Effector memory CD4-positive, alpha-beta T cell (primary cell): ENCODE measurements at places on chromosomes 11 and 22.

DNA sequence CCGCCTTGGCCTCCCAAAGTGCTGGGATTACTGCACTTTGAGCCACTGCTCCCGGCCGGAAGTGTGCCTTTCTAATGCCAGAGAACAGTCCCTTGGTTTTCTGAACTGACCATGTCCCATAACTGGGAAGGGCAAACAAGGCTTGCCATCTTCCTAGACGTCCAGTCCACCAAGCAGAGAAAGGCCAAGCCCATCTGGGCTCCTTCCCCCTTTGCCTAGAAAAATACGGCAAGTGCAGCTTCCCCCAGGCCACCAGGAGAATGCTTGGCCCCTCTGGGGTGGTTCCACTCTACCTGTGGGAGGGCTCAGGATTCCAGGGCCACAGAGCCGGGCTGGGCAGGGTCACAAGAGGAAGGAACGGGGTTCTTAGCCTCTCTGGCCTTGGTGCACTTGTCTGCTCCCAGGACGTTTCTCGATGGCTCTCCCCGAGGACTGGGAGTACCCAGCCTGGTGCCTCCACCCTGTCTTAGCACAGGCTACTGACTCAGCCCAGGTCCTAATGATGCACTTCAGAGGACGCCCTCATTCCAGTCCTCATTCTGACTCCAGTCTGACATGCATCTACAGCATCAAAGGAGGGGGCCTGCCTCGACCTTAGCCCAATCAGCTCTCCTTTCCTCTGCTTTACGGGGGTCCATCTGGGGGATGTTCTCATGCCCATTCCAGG, 1.2 kb downstream of the USP2 start:
- no peaks in the 10 kb centered on the region for H3K36me3 ChIP-seq
- H3K4me1 ChIP-seq: peaks cover 12% of the 10 kb centered on the region
- no peak overlapping the region for H3K27ac ChIP-seq
- no peak overlapping the region for H3K4me3 ChIP-seq

DNA sequence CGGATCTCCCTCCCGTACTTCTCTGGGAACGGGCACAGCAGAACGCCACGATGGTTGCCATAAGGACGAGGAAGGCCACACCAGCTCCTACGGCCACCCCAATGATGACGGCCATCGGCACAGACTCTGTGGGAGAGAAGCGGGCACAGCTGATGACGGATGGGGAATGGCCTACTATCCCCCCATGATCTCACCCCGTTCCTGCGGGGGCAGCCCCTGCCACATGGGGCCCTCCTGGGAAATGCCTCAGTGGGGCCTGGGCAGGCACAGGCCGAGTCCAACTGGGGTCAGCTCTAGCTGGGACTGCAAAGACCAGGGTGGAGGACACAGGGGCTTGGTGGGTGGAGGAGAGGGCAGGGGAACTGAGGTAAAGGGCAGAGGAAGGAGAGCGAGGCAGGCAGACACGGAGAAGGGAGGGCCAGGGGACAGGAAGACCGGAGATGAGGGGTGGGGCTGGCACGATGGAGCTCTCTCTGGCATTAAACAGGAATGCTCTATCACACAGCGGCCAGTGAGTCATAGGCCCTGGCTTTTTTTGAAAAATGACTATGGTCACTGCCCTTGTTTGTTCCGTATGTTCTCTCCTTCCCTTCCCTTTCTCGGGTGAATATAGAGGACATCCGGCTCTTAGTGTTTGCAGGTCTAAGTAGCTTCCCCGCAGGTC, 76.0 kb downstream of the ST3GAL4 start:
- no peaks in the 10 kb centered on the region for H3K36me3 ChIP-seq
- H3K27me3 ChIP-seq: no peaks in the 10 kb centered on the region
- H3K27ac ChIP-seq: no peak overlapping the region
- H3K4me1 ChIP-seq: no peaks in the 10 kb centered on the region
- DNase-seq: no peak

DNA sequence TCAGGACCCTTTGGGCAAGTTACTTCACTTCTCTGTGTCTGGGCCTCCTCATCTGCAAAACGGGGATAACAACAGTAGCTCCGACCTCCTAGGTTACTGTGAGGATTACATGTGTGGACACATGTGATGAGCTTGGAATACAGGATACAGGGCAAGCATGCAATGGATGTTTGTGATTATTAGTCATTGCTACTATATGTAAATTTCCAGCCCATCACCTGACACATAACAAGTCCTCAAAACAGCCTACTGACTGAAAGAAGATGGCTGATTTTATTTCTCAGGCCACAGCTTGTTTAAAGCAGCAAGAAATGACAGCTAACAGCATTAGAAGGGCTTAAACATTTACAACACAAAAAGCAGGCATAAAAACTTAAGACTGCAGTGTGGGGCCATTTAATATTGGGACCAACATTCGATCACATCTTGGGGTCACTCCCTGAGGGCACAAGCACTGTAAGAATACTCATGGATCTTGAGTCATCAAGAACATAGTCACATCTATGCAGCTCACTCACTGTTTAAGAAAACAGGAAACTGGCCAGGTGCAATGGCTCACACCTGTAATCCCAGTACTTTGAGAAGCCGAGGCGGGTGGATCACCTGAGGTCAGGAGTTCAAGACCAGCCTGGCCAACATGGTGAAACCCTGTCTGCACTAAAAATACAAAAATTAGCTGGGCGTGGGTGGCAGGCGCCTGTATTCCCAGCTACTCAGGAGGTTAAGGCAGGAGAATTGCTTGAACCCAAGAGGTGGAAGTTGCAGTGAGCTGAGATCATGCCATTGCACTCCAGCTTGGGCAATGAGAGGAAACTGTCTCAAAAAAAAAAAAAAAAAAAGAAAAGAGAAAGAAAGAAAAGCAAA, 49.5 kb downstream of the ABTB2 start:
- no peak overlapping the region for H3K4me3 ChIP-seq
- no peak for DNase-seq
- H3K27ac ChIP-seq: no peak overlapping the region
- H3K36me3 ChIP-seq: no peaks in the 10 kb centered on the region

DNA sequence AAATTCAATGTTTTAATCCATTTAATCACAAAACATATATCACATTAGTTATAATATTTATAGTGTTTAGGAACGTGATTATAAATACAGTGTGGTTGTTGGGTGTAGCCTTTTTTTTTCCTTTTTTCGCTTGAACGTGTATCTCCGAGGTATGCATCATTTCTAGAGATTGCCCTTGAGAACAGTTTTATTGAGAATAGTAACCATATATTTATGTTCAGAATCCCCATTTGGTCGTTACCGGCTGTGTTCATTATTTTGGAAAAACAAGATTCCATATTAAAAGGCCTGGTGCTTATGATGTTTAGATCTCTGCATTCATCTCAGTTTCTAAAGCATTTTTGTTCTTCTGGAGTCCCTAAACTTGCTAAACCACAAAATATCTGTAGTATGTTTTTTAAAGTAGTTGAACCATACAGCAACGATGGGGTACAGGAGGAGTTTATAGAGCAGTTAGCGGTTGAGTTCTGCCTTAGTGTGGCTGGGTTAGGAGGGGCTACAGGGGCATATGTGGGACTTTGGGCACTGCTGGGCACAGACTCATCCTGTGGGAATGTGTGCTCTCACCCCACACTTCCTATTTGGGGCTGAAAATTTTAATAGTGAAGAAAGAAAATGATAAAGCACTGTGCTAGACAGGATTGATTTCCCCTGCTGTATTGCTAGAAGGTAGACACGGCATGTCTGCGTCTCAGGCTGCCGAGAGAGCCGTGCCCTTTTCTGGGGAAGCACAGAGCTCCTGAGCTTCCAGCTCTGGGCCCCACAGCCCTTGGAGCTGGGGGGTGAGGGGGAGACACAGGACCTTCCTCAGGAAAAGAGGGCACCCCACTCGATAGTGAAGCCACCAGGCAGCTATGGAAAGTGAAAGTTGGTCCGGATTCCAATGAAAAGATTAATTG, 81.5 kb upstream of the PPARA start:
- peak overlapping the region; percentile 76 for H3K27ac ChIP-seq
- peaks cover 12% of the 10 kb centered on the region for H3K4me1 ChIP-seq
- no peaks in the 10 kb centered on the region for H3K36me3 ChIP-seq
- H3K27me3 ChIP-seq: no peaks in the 10 kb centered on the region
- H3K4me3 ChIP-seq: peak overlapping the region; percentile 71

GRCh38 chr11:21411104-21411503, 741.7 kb downstream of the NELL1 start:
- no peak overlapping the region for H3K4me3 ChIP-seq
- H3K4me1 ChIP-seq: no peaks in the 10 kb centered on the region
- H3K27me3 ChIP-seq: no peaks in the 10 kb centered on the region
- H3K36me3 ChIP-seq: no peaks in the 10 kb centered on the region

GRCh38 chr11:102446606-102447005, 6.0 kb downstream of the TMEM123 start:
- no peaks in the 10 kb centered on the region for H3K27me3 ChIP-seq
- peaks cover 21% of the 10 kb centered on the region for H3K36me3 ChIP-seq
- no peak overlapping the region for H3K27ac ChIP-seq
- no peak overlapping the region for H3K4me3 ChIP-seq

- H3K4me1 ChIP-seq: peaks cover 13% of the 10 kb centered on the region
- H3K27ac ChIP-seq: no peak overlapping the region
- no peak for DNase-seq
- no peak overlapping the region for H3K4me3 ChIP-seq
- H3K27me3 ChIP-seq: no peaks in the 10 kb centered on the region
- H3K36me3 ChIP-seq: peaks cover 26% of the 10 kb centered on the region
These were observed 6.8 kb downstream of the BET1L start for GRCh38 chr11:200224-201003.

GRCh38 chr11:28835790-28836189, 727.6 kb downstream of the METTL15 start:
- H3K36me3 ChIP-seq: no peaks in the 10 kb centered on the region
- H3K27ac ChIP-seq: no peak overlapping the region
- no peaks in the 10 kb centered on the region for H3K4me1 ChIP-seq
- no peak overlapping the region for H3K4me3 ChIP-seq

DNA sequence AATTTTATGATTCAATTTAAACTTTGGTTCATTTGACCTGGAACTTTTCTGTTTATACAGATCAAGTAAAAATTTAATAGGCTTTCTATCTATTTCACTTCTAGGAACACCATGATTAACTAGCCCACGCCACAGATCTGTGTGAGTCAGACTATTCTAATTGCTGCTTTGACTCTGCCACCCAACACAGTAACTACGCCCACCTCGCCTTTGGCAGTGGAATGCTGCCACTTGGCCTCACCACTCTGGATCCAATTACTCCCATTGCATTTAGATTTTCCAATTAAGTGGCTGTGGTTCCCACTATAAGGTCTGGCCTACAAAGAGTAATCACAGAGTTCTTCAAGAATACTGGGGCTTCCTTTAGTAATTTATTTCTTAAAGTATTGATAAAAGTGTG, 46.6 kb upstream of the LIN7C start:
- H3K27ac ChIP-seq: no peak overlapping the region
- no peaks in the 10 kb centered on the region for H3K36me3 ChIP-seq
- H3K4me1 ChIP-seq: no peaks in the 10 kb centered on the region
- DNase-seq: no peak
- no peaks in the 10 kb centered on the region for H3K27me3 ChIP-seq

GRCh38 chr11:59756845-59757244, 1.7 kb downstream of the STX3 start:
- H3K4me1 ChIP-seq: peaks cover 17% of the 10 kb centered on the region
- H3K27ac ChIP-seq: no peak overlapping the region
- H3K36me3 ChIP-seq: no peaks in the 10 kb centered on the region
- DNase-seq: no peak
- H3K4me3 ChIP-seq: no peak overlapping the region

DNA sequence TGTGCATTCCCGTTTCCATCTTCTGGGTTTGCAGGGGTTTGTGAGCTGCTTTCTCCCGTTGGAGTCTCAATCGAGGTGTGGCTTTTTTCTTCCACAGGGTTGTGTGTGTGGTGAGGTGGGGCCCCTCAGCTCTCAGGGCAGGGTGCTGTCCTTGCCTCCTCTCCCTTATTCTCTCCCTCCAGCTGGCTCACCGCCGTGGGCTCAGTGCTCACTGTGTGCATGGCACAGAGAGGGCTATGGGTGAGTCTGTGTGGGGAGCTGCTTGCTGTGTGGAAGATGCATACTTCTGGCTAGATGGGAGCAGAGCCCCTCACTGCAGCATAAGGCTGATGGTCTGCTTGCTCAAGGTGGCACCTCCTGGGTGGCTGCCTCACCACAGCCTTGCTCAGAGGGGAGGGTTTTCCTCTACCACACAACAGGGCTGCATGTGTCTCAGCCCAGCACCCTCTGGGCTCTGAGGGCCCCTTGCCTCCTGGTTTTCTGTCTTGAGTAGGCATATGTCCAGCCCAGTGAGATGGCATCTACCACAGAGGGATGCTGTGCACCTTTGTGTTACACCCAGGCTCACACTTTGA, 203.1 kb upstream of the B3GAT1 start:
- H3K36me3 ChIP-seq: no peaks in the 10 kb centered on the region
- H3K27me3 ChIP-seq: no peaks in the 10 kb centered on the region
- no peak for DNase-seq
- no peak overlapping the region for H3K4me3 ChIP-seq

GRCh38 chr11:3613998-3614741, 27.6 kb downstream of the ART5 start:
- no peak overlapping the region for H3K4me3 ChIP-seq
- no peaks in the 10 kb centered on the region for H3K36me3 ChIP-seq
- no peak overlapping the region for H3K27ac ChIP-seq
- DNase-seq: no peak
- H3K27me3 ChIP-seq: no peaks in the 10 kb centered on the region

GRCh38 chr11:87961606-87962005, 213.6 kb downstream of the RAB38 start:
- DNase-seq: no peak
- H3K36me3 ChIP-seq: no peaks in the 10 kb centered on the region
- H3K27me3 ChIP-seq: no peaks in the 10 kb centered on the region
- no peaks in the 10 kb centered on the region for H3K4me1 ChIP-seq
- no peak overlapping the region for H3K4me3 ChIP-seq

- no peaks in the 10 kb centered on the region for H3K4me1 ChIP-seq
- DNase-seq: no peak
- H3K27me3 ChIP-seq: no peaks in the 10 kb centered on the region
- H3K36me3 ChIP-seq: no peaks in the 10 kb centered on the region
- H3K27ac ChIP-seq: no peak overlapping the region
These were observed 64.6 kb downstream of the ARHGEF12 start for GRCh38 chr11:120400564-120401364.

DNA sequence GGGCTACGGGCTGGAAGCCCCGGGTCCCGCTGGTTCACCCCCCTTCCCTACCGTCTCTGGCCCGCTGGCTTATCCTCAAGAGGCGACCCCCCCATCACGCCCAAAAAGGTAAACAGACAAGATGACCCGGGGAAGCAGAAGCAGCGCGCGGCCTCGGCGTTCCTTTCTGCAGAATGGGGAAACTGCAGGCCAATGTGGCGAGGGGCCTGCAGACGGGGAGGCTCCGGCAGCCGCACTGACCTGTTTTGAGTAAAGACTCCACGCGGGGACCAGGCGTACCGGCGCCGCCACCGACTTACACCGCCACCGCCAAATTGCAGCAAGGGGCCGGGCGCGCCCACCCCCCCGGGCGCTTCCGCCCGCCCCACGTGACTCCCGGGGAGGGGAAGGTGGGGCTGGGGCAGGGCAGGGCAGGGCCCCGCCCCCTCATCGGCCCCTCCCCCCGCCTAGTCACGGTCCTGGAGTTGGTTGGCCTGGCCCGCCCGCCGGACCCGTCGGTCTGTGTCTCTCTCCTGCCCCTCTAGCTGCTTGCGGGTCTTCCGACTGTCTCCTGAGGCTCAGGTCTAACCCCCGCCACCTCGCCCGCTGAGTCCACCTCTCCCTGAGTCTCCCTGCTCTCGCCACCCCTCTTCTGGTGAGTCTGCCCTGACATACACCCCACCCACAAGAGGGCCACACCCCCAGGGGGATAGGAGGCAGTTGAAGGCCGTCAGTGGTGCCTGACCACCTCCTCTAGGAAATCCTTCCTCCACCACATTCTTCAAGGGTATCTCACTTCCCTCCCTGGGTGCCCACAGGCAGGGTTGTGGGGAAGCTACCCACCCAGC, at the start of gene ARAP1:
Gene ARAP1, minus strand, starts transcription at position 321 of the 827 bp plus-strand sequence. CDS start 25,280 bp downstream, outside the sequence.
- peaks cover 31% of the 10 kb centered on the region for H3K4me1 ChIP-seq
- no peaks in the 10 kb centered on the region for H3K36me3 ChIP-seq
- peak within 1 kb of the TSS; percentile 60 for H3K27ac ChIP-seq
- H3K4me3 ChIP-seq: peak within 1 kb of the TSS; percentile 86
- H3K27me3 ChIP-seq: no peaks in the 10 kb centered on the region
